ENCODE measurements at places on chromosomes 16 and 17.

DNA sequence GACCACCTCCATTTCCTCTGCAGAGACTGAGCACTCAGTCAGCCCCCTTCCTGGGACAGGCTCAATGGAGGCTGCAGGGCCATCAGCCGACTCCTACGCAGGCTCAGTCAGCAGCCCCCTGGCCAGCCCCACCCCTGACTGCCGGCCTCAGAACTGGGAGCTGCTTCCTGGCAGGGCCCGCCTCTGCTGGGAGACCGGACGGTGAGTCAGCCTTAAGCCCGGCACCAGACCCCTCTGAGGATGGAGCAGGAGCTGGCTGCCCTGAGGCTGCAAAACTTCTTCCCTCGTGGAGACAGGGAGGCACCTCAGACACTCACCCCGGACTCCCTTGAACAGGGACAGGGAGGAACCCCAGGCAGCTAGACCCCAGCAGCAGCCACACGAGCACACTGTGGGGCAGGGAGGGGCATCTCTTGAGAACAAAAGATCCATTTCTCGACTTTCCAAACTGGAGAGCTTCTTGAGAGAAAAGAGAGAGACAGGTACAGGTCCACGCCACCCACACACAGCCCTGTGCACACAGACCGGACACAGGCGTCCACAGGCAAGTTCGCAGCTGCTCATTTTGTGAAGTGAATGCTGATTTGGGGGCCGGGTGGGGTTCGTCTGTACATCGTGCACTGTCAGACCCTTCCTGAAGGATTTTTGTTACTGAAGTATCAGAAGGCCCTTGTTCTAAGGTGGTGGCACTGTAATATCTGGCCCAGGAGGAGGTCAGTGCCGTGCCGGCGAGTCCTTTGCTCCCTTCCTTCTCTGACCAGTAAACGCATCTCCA is 1.3 kb upstream of the TUBB3 start:
- DNase-seq = peak; percentile 74

DNA sequence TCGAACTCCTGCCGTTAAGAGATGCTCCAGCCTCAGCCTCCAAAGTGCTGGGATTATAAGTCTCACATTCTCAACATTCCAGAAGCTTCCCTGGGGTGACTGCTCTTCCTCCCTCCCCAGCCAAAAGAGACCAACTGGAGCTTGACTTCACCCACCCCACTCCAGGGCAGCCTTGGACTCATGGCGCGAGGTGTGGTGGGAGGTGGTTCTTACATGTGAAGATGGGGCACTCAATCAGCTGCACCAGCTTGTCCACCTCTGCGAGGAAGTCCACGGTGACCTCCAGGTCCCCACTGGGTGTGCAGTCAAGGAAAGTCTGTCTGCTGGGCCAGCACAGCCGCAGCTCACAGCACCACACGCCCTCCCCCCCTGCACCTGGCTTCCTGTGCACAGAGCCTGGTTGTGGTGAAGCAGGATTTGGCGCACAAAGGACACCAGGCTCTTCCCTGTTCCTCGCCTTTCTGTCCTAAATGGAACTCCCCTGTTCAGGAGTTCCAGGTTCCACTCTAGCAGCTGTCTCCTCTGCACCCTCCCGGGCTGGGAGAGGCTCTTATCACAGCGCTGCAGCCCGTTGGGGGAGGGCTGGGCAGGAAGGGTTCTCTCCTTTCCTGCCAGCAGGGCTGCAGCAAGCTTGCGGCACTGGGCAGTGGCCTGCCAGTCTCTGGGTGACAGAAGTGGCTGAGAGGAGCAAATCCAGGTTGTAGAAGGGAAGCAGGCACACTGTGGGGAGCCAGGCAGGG is 9.6 kb upstream of the MTSS2 start:
- DNase-seq = no peak

DNA sequence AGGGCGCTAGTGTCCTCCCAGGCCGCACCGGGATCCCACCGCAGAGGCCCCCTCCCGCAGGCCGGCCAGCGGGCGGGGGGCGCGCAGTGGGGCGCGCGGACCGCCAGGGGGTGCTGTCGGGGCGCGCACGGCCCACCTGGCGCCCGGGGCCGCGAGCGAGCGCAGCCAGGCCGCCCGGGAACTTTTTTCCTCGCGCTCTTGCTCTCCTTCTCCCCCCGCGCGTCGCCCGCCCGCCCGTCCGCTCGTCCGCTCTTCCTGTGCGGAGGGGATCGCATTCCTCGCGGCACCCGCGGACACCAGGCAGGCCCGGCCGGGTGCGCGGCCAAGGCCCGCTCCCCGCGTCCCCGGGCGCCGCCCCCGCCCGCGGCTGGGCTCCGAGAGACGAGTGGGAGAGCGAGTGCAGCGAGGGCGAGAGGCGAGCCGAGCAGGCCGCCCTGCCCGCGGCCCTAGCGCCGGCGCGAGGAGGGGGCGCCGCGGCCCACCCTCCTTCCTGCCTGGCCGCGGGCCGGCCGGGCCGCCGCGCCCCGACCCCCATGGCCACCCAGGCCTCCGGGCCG is at the start of gene RAI1:
Gene RAI1 (plus strand): TSS at position 272 of the 557 bp plus-strand sequence. CDS start 111,491 bp downstream, outside the sequence.
- peak; percentile 50 for DNase-seq

GRCh38 chr17:44719444-44719843 is 11.0 kb downstream of the DBF4B start:
- no peak for DNase-seq

GRCh38 chr17:16027708-16028584 is 28.3 kb downstream of the TTC19 start:
- DNase-seq = peak; percentile 85

DNA sequence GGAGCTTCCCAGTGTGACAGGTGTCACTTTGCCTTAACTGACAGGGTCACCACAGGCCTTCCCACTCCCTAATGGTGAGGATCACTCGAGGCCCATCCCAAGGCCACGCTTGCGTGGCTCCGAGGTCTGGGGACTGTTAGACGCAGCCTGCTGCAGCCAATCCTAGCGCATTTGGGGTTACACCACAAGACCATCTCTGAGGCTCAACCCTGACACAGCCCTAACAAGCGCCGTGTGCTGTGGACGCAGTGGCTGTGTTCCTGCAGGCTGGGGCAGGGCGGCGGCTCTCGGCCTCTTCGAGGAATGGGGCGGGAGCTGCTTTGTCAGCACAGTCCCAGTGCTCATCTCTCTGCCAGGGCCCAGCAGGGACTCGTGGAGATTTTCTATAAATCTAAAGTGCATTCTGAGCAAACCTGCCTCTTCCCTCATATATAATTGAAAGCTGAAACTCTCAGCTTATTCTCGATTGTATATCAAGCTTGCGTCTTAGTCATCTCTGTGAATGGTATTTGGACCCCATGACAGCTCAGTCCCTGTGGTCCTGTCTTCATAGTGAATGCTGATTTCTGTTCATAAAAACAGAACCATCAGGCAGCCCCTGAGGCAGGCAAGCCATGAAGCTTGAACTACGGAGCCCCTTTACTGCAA is 65.8 kb upstream of the CHMP6 start:
- no peak for DNase-seq

- DNase-seq = no peak
Observed at GRCh38 chr16:86618431-86619238, 40.3 kb downstream of the FOXL1 start.

- DNase-seq = no peak
Observed at GRCh38 chr17:47883589-47884426, 12.2 kb upstream of the SP2 start.

- DNase-seq = no peak
Observed at GRCh38 chr16:89266521-89267134, 49.1 kb downstream of the ZNF778 start.

DNA sequence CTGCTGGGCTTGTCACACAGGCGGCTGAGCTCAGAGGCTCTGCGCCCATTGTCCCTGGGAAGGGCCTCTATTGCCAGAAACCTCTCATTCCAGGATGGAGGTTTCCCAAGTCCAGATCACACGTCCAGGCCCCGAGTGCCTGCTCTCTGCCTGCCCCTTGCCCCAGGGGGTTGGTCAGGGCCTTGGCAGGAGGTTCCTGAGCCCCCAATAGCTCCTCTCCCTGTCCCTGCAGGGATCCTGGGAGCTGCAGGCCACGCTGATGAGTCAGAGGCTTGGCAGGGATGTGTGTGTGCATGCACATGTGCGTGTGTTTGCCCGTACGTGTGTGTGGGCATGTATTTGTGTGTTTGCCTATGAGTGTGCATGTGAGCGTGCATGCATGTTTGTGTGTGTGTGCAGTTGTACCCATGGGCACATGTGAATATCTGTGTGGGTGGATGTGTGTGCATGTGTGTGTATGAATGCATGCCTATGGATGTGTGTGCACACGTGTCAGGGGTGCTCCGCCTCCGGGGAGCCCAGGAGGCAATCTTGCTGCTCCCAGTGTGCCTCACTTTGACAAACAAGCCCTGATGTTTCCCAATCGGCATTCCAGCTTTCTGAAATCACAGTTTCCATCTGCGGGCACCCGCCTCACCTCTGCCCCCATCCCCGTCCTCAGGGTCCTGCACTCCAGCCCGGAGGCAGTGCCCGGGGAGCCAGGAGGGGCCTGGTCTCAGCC is 98.4 kb upstream of the GSE1 start:
- DNase-seq = no peak

DNA sequence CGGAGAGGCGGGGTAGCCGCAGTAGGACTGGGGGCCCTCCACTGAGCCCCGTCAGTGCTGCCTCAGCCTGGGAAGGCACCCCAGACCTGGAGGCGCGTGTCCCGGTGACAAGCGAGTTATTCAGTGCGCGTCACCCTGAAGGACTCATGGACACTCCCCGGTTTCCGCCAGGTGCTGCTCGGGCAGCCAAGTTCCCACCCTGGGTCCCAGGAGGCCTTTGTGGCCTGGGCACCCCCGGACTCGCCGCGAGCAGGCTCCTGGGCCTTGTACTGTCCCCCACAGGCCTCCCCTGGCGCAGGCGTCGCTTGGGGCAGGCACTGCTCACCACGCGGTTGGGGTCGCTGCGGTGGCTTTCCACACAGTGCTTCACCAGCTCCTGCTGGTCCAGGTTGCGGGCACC is 7.6 kb downstream of the RNF166 start:
- no peak for DNase-seq

GRCh38 chr16:29012913-29013553 is 28.2 kb downstream of the LAT start:
- peak; percentile 50 for DNase-seq

- no peak for DNase-seq
Observed at GRCh38 chr17:31452561-31453110, 61.2 kb downstream of the RAB11FIP4 start.

DNA sequence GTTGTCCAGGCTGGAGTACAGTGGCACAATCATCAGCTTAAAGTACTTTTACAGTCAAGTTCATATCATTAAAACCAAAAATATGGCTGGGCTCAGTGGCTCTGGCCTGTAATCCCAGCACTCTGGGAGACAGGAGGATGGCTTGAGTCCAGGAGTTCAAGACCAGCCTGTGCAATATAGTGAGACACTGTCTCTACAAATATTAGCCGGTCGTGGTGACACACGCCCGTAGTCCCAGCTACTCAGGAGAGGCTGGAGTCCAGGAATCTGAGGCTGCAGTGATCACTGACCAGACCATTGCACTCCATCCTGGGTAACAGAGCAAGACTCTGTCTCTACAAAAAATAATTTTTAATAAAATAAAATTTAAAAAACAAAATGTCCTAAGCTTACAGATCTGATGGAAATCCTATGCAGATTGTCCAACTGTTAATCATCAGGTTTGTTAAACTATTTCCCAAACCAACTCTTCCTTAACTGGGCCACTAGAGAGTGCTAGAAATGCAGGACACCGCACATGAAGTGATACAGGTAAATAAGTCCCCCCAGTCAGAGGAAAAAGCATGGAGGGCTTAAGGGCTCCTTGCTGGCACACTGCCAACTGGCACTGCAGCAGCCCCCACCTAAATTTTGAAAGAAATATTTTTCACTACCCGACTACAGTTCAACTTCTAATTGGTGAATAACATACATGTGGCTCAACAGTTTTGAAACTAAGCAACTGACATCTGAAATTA is 2.8 kb downstream of the USP22 start:
- peak; percentile 39 for DNase-seq

GRCh38 chr17:46736100-46736499 is 82.4 kb downstream of the WNT3 start:
- no peak for DNase-seq

GRCh38 chr16:9138021-9138680 is 46.7 kb downstream of the HAPSTR1 start:
- DNase-seq = no peak

DNA sequence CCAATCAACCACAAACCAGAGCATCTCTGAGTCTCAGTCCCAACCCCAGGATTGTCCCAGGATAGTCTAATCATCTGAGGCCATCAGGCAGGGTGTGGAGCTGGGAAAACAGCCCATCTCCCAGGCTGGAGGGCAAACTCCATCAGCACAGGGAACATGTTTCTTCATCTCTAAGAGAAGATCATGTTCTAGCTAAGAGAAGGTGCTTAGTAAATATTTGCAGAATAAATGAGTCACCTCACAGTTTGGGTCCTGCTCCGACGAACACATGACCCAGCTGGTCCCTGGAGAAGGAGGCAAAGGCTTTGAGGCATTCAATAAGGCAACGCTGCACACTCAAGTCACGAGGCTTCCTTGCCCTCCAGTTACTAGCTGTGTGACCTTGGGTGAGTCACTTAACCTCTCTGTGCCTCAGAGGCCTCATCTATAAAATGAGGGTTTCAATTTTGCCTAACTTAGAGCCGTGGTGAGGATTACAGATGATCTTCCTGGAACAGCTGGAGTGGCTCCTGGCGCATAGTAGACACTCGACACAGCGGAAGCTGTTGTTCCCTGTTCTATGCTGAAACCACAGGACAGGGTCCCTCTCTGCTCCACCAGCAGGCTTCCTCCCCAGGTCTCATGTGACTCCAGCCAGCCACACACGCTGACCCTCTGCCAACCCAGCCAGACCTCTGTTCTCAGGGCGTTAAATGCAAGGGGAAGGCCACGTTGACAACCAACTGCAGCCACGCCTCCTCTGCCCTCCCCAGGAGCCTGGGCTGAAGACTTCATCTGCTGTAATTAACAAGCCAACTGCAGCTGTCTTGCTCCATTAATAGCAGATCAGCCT is 10.3 kb upstream of the RPL38 start:
- no peak for DNase-seq

- DNase-seq = no peak
Observed at GRCh38 chr17:80456465-80457235, 19.8 kb downstream of the NPTX1 start.

- no peak for DNase-seq
Observed at GRCh38 chr17:63488851-63489250, 12.0 kb downstream of the ACE start.

- no peak for DNase-seq
Observed at GRCh38 chr17:42071810-42072209, 21.4 kb upstream of the C17orf113 start.

GRCh38 chr17:74097450-74098135 is 105.9 kb upstream of the RPL38 start:
- DNase-seq = no peak

GRCh38 chr17:31389657-31390381 is 1.7 kb upstream of the RAB11FIP4 start:
- no peak for DNase-seq

- DNase-seq = no peak
Observed at GRCh38 chr16:77273-77806, 685 bp upstream of the MPG start.

- no peak for DNase-seq
Observed at GRCh38 chr17:60729854-60730253, 52.2 kb downstream of the BCAS3 start.
